ENCODE measurements at places on chromosomes 2 and 18.

GRCh38 chr18:54149078-54149697 is 75.3 kb downstream of the MBD2 start:
- no peak for DNase-seq

DNA sequence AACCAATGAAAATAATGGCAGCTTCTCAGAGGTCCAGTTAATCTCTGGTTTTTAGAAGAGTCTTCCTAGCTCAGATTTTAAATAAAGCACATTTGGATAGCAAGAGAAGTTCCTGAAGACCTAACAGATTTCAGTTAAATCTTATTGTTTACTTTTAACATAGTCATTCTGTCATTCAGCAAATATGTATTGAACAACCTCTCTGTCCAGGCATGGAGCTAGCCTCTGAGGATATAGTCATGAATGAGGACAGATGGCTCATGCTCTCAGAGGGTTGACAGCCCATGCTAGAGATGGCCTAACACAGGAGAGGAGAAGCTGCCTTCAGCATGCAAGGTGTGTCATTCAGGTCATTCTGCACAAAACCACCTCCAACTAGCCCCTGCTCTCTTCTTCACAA is 6.2 kb downstream of the CCBE1 start:
- DNase-seq, result no peak

- DNase-seq, result no peak
Measured at GRCh38 chr2:105290981-105291660, 38.4 kb downstream of the TGFBRAP1 start.

GRCh38 chr2:27042159-27042661 is 9.3 kb upstream of the AGBL5 start:
- DNase-seq, result no peak

DNA sequence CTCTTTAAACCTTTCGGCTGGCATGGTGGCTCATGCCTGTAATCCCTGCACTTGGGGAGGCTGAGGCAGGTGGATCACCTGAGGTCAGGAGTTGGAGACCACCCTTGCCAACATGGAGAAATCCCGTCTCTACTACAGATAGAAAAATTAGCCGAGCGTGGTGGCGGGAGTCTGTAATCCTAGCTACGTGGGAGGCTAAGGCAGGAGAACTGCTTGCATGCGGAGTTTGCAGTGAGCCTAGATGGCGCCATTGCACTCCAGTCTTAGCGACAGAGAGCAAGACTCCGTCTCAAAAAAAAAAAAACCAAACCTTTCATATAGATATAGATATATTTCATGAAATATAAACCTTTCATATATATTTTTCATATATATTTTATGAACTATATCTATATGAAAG is 864.7 kb downstream of the TRIB2 start:
- no peak for DNase-seq

DNA sequence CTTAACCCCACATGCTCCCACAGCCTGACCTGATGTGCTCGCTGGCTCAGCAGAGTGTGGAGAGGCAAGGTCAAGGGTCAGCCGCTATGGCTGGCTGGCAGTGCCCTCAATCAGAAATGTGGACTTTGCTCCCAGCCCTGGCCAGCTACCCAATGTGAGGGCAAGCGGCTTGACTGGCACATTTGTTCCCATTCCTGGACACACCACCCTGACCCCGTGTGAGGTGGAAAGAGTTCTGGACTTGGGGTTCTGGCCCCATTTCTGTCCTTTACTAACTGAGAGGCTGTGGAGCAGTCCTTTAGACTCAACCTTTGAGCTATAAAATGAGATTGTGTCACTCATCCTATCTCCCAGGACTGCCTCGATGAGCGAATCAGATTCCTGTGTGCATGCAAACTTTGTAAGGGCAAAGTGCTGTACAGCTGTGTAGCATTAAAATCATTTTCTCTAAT is 9.1 kb downstream of the THNSL2 start:
- DNase-seq, result no peak

- DNase-seq, result no peak
Measured at GRCh38 chr2:38386377-38386776, 9.3 kb upstream of the ATL2 start.

DNA sequence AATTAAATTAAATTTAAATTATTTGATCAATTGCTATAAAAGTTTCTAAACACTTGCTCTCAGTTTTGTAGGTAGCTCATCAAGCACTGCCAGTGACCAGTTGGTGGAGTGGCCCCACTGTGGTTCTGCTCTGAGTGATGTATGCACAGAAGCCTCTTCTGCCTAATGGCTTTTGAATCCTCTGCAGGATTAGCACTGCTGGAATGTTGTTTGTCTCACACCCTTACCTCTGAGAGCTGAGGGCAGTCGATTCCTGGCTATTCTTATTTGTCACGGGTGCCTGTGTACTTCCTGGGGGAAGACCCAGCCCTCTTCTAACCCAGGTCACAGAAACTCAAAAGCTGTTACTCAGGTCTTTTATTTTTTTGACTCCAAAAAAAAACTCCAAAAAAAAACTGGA is 9.5 kb downstream of the CAPN14 start:
- DNase-seq, result no peak

- DNase-seq, result no peak
Measured at GRCh38 chr2:60554646-60555065, 1.2 kb upstream of the BCL11A start.

- DNase-seq, result no peak
Measured at GRCh38 chr18:13256444-13257305, 38.1 kb downstream of the LDLRAD4 start.

DNA sequence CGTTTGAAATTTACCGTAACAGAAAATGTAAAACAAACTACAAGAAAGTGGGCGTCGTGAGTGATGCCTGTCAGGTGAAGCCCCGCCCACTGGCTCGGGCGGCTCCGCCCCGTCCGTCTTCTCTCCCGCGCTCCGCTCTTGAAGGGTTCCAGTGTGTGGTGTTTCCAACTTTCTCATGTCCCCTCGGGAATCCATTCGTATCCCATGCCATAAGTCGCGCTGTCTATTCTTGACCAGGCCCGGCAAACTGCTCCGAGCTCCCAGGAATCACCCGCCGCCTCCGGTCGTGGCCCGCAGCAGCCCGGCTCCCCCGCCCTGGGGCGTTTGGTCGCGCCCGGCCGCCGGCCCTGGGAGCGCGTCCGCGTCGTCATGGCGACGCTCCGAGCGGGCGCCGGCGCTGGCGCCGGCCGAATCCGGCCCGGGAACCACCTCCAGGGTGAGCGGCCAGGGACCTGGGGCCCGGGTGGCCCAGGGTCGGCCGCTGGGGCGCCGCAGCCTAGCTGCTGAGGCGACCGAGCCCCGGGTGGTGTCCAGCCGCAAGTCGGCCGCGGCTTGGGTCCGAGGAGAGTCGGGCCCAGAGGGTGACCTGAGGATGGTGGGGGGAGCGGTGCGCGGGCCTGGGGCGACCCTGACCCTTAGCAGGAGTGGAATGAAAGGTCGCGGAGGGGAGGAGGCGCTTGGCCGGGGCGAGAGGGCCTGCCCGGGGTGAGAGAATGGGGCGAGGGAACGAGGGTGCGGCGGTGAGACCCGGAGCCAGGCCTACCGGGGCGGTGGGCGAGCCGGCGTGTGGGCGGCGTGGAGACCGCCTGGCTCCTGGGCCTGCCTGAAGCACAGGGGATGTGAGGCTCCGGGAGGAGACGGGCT is at the start of gene CFAP221:
Gene CFAP221 (plus strand): TSS at position 375 of the 864 bp plus-strand sequence. CDS start 1,683 bp downstream, outside the sequence.
- DNase-seq, result no peak

- DNase-seq, result no peak
Measured at GRCh38 chr18:49019446-49020045, 68.8 kb upstream of the SMAD7 start.

GRCh38 chr2:7722212-7722910 is 805.1 kb downstream of the RNF144A start:
- DNase-seq, result no peak

- DNase-seq, result no peak
Measured at GRCh38 chr2:27250652-27251379, 12.0 kb downstream of the SLC30A3 start.

GRCh38 chr2:196063773-196064172 is 4.9 kb downstream of the DNAH7 start:
- no peak for DNase-seq

DNA sequence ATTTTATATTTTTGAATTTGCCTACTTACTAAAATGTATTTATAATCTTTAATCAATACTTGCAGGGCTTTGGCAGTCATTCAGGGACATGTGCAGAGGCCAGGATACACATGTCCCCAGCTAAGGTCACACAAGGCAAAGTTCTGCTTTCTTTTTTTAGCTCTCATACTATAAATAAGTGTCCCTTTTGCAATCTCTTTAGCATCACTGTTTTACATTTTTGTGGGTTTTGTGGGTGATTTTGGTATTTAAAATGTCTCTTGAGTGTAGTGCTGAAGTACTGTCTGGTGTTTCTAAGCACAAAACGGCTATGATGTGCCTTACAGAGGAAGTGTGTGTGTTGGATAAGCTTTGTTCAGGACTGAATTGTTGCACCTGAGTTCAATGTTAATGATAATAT is 309.0 kb upstream of the GULP1 start:
- no peak for DNase-seq

DNA sequence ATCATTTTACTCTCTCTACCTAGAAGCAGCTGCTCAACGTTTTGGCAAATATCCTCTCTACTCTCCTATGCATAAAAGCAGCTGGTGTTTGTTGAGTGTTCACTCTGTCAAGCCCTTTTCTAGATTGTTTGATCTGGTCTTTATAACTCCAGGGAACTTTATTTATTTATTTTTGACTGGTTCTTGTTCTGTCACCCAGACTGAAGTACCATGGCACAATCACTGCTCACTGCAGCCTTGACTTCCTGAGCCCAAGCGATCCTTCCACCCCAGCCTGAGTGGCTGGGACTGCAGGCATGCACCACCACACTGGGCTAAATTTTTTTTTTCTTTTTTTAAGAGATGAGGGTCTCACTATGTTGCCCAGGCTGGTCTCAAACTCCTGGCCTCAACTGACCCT is 12.7 kb downstream of the CATIP start:
- DNase-seq, result no peak

- DNase-seq, result no peak
Measured at GRCh38 chr2:58110765-58111164, 64.2 kb downstream of the VRK2 start.

DNA sequence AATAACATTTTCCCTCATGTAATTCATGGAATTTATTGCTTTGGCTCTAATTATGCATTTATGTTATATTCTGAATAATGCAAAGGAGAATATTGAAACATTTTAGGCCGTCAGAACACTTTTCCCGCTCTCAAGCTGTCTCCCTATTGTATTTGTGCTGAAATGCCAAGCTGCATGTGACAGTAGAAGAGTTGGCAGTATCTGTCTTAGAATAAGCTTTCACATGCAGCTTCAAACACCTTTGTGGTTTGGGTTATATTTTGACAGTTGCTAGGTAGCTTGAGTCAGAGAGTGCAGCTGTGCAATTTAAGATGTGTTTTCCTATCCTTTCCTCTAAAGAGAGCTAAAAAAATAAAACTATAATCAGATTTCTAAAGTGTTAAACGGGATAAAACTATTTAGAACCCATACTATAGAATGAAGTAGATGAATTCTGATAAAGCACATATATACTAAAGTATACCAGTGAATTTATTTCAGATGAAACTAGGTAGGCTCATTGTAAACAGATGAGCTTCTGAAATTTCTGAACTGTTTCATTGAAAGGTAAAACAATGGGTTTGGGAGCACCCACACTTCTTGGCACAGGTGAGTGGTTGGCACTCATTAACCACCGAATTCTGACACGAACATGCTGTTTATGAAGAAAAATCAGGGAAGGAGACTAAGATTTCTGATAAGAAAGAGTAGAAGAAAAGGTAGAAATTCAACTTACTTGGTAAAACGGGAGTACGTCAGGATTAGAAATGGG is 43.4 kb downstream of the PLCL1 start:
- DNase-seq, result no peak

DNA sequence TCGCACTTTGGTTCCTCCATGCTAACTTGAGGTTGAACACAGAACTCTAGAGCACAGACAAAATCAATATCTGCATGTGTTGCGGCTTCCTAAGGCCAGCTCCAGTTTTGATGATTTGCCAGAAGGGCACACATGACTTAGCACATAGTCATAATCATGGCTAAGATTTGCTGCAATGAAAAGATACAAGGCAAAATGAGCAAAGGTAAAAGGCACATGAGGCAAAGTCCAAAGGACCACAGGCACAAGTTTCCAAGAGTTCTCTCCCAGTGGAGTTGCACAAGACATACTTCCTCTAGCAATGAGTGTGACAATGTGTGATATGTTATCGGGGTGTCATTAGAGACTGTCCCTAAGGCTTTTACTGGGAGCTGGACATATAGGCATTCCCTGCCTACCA is 24.2 kb upstream of the CXXC1 start:
- DNase-seq, result no peak

GRCh38 chr2:20537423-20538307 is 90.8 kb downstream of the RHOB start:
- no peak for DNase-seq

DNA sequence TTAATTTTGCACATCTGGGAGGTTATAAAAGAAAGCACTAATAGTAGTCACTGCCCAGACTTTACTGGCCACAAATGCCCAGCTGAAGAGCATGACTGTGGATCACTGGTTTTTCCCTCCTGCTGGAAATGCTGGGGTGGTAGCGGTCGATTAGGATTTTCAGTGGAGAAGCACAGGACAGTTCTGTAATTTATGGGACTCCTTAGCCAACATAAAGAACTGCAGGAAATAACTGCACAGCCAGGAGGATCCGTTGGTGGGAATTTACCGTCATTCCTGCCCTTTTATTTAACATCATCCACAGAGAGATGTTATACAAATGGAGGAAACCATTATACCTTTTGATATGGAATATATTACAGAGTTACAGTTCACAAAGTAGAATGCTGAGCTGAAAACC is 61.5 kb downstream of the TNFRSF11A start:
- DNase-seq, result no peak

DNA sequence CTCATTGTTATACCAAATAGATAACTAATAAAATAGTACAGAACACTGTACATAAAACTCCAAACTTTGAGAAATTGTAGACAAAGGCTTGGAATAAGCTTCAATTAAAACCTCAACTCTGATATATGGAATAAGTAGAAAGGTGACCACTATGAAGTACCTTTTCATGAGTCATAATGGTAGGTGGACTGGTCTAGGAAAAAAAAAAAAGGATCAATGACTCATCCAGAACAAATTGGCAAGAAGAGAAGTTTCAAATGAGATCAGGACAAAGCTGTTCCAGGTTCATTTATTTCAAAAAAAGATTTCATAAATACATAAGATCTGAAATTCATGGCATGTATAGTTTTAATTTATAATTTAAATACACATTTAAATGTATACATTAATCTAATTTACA is 769.7 kb downstream of the SUCLG1 start:
- DNase-seq, result no peak

- no peak for DNase-seq
Measured at GRCh38 chr2:233271693-233272092, 20.2 kb downstream of the ATG16L1 start.

- no peak for DNase-seq
Measured at GRCh38 chr2:212367431-212367830, 171.2 kb downstream of the ERBB4 start.
